Fibroblast of the aortic adventitia (primary cell): ENCODE measurements at places on chromosomes 12 and 14. TPM values are rescaled to one million over a fixed set of nuclear protein-coding genes. Genes with fewer than 3 reads are reported as not detected.

The LGMN gene
- 28.6 and 44.0 TPM in 2 replicates for total RNA-seq

DNA sequence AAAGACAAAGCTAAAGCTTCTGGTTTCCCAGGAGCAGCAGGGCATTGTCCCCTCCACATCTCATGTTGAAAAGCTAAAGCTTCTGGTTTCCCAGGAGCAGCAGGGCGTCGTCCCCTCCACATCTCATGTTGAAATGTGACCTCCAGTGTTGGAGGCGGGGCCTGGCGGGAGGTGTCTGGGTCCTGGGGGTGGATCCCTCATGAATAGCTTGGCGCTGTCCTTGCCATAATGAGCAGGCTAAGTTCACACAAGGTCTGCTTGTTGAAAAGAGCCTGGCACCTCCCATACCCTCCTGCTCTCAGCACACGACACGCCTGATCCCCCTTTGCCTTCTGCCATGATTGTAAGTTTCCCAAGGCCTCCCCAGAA lies 123.7 kb downstream of the PIWIL1 start:
- no peak for DNase-seq

DNA sequence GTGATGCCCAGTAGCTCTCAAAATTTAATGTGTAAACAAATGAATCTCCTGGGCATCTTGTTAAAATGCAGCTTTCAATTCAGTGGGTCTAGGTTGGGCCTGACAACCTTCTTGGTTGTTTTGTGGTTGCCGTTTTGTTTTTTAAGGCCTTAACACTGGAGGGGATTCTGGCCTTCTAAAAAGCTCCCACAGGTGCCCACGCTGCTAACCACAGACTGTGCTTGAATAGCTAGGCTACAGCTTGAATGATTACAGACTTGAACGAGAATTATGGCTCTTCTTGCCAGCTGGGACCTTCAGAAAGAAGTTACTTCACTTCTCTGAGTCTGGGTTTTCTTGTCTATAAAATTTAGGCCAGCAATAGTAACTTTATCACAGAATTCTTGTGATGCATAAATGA lies 1.3 kb upstream of the FLVCR2 start:
- DNase-seq = no peak

DNA sequence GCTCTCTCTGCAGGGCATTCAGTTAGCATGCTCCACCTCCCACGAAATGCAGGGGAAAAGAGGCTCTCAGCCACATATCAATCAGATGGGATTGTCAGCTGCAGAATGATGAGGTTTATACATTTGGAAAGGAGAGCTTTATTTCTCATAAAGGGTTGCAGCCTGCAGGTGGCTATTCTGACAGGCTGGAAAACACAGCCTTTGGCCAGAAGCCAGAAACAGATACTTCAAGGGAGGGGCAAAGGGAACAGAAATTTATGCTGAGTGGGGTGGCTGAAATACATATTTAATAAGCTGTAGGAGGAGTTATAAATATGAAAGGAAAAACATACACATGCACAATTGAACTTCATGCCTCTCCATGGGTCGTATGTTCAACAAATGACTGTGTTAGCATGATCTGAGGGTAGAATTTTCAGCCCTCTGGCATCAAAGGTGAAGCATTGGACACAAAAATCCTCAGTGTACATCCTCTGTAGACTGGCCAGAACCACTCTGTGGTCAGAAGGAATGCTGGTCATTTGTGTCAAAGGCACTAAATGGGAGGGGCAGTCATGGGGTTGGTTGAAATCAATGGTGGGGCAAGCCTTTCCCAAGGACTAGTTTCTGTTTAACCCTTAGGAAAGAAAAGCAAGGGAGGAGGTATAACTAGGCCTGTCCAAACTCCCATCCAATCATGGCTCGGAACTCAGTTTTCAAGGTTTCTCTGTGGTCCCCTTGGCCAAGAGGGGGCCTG lies 62.4 kb downstream of the TMX1 start:
- no peak for DNase-seq

DNA sequence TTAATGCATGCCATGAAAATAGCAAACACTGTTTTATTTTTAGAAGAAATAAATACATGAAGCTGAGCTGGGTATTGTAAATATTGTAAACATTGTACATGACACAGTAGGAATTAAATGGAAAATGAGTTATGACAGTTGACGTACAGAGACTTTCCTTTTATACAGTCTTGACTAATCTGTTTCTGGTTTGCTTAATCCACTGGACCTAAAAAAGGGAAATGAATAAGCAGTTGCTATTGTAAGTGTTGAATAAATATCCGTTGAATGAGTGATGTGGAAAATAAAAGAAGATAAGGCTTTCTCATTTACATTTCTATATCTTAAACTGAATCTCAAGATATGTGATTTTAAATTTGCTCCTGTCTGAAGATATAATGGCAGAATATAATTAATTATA lies 15.0 kb downstream of the PMCH start:
- no peak for DNase-seq

The AKAP5 gene
- total RNA-seq = 0.16 and 0.54 TPM in 2 replicates

- DNase-seq = no peak
These were observed 10.7 kb downstream of the TMBIM4 start for GRCh38 chr12:66159123-66159522.

- DNase-seq = no peak
These were observed 223.3 kb upstream of the SFSWAP start for GRCh38 chr12:131487388-131488124.

GRCh38 chr12:113135178-113136127 lies at the start of gene RASAL1:
TSS of gene RASAL1 (minus strand) at chr12:113135761. CDS start at chr12:113135462, 299 bp downstream.
- DNase-seq = no peak

DNA sequence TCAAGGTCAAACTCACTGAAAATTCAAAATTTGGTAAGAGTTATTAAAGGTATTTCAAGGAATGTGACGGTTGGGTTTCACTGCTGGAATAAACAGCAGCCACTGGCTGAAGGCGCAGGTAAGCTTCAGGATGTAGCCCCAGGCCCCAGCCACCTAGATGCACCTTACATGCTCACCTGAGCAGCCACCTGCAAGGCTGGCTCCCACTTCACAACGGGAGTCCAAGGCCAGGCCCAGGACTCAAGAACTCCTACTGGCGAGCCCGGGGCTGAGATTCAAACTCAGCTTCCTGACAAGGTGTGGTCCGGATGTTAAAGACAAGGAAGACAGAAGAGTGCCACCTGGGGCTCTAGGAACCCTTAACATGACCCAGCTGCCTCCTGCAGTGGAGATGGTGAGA lies 78.4 kb downstream of the ITPK1 start:
- DNase-seq = no peak

- DNase-seq = no peak
These were observed 10.2 kb upstream of the OR11G2 start for GRCh38 chr14:20180486-20180885.

- DNase-seq = no peak
These were observed 38.6 kb upstream of the KRR1 start for GRCh38 chr12:75549989-75550388.

DNA sequence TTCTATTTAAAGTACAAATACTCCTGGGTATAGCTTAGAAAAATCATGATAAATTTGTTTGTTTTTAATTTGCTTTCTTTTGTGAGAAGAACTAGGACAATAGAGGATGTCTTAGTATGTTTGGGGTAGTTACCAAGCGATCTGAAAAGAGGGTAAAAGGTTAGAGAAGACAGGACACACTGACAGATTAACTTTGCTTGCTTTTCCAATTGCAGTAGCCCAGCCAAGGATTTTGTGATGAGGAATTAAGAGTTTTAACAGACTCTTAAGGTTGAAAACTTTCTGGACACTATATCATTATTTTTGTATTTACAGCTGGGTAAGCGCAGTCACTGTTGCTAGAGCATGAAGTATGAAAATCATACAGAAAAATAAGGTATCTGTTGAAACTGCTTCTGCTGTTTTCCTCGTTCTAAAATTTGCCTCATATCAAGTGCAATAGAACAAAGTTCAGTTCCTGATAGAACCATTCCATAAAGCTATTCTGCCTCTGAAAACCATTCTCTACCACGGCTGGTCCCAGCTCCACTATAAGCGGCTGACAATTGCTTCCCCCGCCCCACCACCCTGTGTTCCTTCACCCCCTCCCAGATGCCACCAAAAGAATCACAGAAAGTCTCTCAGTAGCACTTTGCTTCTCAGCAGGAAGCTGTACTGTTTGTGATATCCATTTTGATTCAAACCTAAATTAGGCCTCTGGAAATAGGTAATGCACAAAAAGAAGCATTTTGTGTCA lies 413.4 kb downstream of the BCAT1 start:
- no peak for DNase-seq

The TMEM260 gene
- total RNA-seq = 6.4 and 19.1 TPM in 2 replicates

The PHLDA1 gene
- 27.9 and 202 TPM in 2 replicates for total RNA-seq

GRCh38 chr14:32947792-32948191 lies 9.1 kb downstream of the NPAS3 start:
- no peak for DNase-seq

DNA sequence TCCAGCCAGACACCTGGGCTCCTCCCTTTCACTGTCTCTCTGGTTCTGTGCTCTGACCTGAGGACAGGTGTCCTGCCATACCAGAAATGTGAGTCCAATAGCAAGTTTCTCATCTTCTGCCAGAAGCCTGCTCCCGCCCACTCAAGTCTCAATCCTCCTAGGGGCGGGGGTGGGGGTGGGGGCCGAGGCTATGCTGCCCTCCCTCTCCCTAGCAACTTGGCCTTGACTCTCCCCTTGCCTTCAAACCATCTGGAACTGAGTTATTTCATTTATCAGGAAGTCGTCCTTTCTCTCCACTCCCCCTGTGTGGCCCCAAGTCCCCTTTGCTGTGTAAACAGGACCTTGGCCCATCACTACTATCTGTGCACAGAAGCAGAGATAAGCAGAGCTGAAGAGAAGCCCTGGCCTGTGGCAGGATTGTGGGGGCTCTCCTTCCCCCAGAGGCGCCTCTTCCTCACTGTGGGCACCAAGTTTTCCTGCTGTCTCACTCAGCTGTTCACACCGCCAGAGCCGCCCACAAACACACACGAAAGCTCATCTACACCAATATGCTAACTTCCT lies 117.1 kb downstream of the DPF3 start:
- no peak for DNase-seq

The TMEM119 gene
- 58.4 and 164 TPM in 2 replicates for total RNA-seq

The DHRS4 gene
- 21.4 and 58.4 TPM in 2 replicates for total RNA-seq

- no peak for DNase-seq
These were observed 105.4 kb downstream of the FBXL14 start for GRCh38 chr12:1488908-1489381.

GRCh38 chr12:52539083-52539820 lies 13.7 kb downstream of the KRT71 start:
- peak; percentile 19 for DNase-seq

GRCh38 chr12:82515652-82516051 lies 157.3 kb downstream of the METTL25 start:
- DNase-seq = no peak

The CAPS2 gene
- total RNA-seq = 12.9 and 18.1 TPM in 2 replicates

The PLEKHG7 gene
- total RNA-seq = not detected in 2 replicates

DNA sequence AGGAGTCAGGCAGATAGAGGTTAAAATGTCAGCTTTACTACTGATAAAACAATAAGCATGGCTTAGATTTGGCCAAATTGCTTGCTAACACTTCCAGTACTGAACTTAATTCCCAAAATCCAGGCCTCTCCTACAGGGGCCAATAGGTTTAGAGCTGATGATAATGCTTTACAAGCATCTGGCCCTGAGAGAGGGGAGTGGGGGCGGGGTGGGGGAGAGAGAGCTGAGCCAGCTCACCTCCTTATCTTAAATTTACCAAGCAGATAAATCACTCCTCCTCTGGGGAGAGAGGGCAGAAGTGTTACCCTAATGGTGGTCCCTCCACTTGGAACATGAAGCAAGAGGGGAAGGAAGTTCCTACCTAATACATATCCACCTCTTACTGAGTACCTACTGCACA lies 182.2 kb upstream of the CRY1 start:
- no peak for DNase-seq

GRCh38 chr14:45201905-45202304 lies 51.1 kb downstream of the MIS18BP1 start:
- no peak for DNase-seq

The ESPL1 gene
- total RNA-seq = 1.5 and 13.5 TPM in 2 replicates

DNA sequence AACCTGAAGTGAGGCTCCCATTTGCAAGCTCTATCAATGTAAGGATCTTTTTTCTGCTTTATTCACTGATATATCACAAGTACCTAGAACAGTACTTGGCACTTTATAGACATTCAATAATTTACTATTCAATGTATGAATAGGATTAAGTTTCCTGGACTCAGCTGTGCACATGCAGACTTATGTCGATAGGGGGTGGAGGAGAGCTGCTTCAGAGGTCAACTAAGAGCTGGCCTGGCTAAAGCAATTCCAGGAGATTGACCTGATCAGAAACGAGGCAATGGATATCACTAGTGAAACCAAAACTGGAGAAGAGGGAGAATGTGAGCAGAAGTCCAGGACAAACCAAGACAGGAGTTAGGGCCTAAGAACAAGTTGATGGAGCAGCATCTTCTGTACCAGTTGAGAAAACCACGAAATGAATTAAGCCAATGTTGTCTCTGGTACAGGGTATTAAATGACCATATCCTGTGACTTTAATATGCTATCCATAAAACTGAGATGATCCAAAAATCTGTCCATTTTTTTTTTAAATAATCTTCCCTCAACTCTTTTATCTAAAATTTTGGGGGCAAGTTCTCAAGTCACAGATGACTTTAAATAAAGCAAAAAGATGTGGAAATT lies 169.2 kb downstream of the PIK3C2G start:
- peak; percentile 82 for DNase-seq

DNA sequence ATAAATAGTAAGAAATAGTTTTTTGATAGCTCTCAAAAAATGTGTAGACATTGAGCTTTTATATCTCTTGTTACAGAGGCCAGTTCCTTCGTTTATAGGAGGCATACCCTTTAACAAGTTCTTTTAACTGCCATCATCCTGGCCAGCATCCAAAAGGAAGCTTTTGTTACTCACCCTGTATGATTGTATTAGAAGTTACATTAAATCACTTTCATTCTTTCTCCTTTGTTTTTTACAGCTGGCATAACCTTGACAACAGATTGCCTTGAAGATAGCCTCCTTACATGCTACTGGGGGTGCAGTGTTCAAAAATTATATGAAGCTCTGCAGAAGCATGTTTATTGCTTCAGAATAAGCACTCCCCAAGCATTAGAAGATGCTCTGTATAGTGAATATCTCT lies 20.1 kb downstream of the CGRRF1 start:
- DNase-seq = peak; percentile 55

The CMA1 gene
- not detected in 2 replicates for total RNA-seq

The EVL gene
- total RNA-seq = 14.4 and 19.5 TPM in 2 replicates

- no peak for DNase-seq
These were observed 985.7 kb upstream of the FBXO33 start for GRCh38 chr14:40417777-40418401.

DNA sequence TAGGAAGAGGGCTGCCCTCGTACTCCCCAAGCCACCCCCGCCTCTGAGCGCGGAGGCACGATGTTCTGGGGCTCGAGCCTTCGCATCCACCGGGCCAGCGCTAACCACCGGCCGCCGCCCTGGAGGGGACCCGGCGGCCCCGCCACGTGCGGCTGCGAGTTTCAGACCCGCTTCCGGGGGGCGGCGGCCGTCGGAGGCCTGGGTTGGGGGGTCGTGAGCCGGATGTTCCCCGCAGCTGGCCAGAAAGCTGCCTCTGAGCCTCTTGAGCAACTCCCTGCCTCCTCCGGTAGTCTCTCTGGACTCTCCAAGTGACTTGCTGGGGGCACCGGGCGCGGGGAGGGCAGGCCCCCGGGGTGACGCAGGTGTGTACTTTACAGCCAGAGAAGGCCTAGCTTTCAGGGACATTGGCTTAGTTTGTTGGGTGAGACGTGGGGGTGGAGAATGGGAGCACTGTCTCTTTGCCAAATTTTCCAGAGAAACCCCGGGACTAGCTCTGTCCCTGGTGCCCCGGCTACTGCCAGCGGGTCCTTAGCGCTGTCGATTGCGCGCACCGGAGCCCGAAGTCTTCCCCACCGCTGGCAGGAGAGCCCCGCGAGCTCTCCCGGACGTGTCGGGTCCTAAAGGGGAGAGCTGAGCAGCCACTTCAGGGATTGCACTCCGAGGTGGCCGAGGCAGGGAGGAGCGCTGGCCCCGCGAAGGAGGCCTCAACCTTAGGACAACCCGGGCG lies 15.6 kb downstream of the OTX2 start:
- DNase-seq = no peak

The TRIM9 gene
- 0.49 and 1.6 TPM in 2 replicates for total RNA-seq

The DPPA3 gene
- not detected in 2 replicates for total RNA-seq
